ENCODE measurements at places on chromosomes 11 and 22.

DNA sequence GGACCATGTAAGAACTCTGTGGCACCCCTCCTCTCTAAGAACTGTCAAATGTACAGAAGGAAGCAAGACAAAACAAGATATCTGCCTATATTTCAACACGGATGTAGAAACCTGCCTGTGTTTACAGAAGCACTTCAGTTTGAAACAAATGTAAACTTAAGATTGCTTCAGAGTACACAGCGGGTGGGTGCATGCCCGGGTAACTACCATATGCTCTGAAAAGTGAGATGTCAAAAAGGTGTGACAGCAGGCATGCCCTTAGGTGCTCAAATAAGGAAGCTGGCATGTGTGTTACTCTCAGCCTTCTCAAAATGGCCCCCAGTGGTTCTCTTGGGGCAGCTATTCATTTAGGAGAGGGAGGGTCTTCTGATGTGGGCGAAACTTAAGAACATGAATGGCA lies 5.2 kb downstream of the ACP2 start:
- no peak for DNase-seq

DNA sequence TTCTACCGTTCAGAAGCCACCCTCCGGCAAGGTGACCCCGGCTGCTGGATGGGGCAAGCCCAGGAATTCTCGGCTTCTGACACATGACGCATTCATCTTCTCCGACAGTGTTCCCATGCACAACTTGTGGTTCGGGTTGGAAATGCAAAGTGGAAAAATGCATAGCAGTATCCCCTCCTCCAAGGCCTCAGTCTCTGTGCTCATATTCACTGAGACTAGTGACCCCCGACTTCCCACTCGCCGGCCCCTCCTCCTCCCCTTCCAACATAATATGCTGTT lies 70.0 kb upstream of the NTM start:
- DNase-seq = no peak

DNA sequence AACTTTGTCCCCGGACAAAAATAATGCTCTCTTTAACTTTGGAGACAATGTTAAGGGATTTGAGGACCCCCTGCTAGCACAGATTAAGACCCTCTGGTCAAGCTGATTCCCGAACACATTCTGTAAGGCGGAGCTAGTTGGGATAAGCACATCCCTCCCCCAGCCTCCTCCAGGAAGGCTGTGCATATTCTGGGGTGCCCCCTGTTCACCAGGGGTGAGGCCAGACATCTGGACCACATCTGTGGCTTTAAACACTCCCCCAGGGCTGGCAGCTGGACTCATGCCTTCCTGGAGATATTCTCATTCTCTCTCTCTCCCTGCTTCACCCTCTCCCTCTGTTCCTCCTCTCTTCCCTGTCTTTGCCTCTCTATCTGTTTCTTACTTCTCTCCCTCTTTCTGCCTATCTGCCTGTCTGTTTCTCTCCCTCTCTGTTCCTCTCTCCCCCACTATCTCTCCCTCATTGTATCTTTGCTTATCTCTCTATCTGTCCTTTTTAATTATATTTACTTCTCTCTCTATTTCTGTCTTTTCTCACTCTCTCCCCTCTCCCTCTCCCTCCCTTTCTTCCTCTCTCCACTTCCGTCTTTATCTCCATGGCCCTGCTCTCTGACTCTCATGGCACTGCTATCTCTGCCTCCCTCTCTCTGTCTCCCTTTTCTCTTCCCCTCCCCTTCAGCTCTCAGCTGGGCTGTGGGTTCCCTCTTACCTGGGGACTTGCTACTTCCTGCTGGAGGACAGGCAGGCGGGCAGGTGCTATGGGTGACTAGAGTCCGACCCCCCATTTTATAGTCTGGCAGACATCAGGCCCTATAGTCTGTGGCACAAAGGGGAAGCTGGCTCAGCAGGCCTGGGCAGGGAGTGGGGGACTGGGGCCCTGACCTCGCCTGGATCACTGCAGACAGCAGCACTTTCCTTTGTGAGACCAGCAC lies at the start of gene CRYBB1:
TSS of gene CRYBB1 (minus strand) at position 757 of the 929 bp plus-strand sequence. CDS start 1,708 bp downstream, outside the sequence.
- DNase-seq = no peak

GRCh38 chr11:62017878-62018655 lies 50.6 kb upstream of the FTH1 start:
- DNase-seq = no peak

- no peak for DNase-seq
Measured at GRCh38 chr11:40119661-40120060, 1339.8 kb downstream of the LRRC4C start.

DNA sequence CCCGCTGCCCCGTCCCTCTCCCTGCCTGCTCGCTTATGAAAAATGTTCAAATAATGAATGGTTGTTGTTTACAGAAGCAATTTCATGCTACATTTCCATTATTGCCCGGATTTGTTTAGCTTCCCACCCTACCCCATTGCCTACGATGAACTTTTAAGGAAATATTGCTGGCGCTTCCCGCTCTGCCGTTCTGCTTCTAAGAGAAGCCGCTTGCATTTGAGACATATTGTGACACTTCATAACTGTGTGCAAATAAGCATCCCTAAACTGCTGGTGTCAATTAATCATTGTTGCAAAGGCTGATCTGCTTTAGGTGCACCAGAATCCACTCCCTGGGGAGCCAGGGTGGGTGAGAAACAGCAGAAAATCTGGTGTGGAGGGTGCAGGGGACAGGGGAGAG lies 52.3 kb upstream of the LMO1 start:
- DNase-seq = no peak

DNA sequence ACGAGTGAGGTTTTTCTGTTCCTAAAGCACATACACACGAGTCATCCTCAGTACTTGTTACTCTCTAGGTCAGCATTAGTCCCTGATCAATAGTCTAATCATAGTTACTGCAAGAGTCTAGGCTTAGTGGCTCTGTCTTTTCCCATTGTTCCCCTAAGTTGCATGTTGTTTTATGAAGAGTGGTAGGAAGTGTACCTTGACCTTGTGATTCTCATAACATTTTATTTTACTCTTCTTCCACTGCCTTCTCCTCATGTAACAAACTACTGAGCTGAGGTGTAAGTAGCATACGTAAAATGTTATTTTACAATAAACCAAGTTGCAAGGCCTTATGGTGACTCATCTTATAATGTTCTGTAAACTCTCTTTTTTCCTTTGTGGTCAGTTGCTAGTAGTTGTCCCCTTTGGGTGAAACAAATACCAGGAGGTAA lies 15.0 kb downstream of the METTL15 start:
- DNase-seq = no peak

DNA sequence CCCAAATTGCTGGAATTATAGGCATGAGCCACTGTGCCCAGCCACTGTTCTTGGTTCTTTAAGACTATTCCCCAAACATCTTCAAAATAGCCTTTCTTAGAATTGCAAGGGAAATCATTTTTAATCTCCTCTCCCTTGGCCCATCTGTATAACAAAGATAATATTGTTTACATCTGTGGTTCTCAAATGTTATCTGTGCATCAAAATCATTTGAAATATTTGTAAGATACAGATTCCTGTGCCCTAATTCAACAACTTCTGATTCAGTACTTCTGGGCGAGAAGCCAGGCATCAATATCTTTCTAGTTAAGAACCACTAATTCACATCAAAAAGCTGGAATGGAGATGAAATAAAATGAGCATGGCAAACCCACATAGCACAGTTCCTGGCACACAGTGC lies 83.0 kb downstream of the TMPRSS5 start:
- DNase-seq = no peak

DNA sequence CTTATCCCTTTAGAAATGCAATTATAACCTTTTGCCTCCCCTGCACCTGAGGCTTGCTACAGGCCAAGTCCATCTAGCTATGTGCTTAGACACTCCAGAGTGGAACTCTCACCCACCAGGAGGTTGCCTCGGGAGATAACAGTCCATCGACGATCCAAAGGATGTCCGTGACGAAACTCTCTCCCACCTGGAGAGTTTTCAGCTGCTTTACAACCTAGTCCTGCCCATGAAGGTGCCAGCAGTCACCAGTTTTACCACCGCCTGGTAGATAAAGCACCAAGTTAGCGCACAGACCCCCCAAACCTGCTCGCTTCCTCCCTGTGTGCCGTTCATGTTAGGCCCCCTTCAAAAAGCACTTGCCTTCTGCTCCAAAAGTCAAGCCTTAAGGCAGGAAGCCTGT lies 53.1 kb upstream of the SHISAL1 start:
- no peak for DNase-seq

GRCh38 chr11:17504330-17505107 lies 27.9 kb upstream of the ABCC8 start:
- DNase-seq = peak; percentile 71

GRCh38 chr11:124869856-124870387 lies 4.7 kb downstream of the ROBO3 start:
- DNase-seq = no peak

DNA sequence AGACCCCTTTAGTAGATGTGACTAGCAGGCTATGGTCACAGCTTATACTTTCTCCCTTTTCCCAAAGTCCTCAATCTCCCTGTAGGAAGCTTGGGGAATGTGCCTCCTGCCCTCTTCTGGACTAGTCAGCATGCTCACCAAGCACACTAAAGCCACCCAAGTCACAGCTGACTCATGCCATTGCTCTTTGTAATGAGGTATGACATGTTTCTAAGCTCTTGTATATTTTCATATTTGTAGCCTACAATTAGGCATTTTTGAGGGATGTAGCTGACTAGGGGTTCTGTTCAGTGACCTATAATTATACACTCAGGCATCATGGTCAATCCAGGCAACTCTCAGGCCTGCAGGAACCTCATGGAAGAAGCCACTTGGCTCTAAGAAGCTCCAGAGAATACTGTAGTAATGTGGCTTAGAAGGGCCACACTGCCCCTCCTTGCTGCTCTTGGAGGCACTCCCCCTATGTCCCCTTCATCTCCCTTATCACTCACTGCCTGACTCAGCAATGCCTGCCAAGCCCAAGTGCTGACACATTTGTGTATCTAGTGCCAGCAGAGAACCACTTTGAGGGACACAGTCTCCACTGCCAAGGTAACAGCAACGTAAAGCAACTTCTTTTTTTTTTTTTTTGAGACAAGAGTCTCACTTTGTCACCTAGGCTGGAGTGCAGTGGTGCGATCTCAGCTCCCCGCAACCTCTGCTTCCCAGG lies 86.2 kb downstream of the RPL27A start:
- no peak for DNase-seq

- DNase-seq = no peak
Measured at GRCh38 chr11:26830757-26831156, 108.9 kb upstream of the SLC5A12 start.

DNA sequence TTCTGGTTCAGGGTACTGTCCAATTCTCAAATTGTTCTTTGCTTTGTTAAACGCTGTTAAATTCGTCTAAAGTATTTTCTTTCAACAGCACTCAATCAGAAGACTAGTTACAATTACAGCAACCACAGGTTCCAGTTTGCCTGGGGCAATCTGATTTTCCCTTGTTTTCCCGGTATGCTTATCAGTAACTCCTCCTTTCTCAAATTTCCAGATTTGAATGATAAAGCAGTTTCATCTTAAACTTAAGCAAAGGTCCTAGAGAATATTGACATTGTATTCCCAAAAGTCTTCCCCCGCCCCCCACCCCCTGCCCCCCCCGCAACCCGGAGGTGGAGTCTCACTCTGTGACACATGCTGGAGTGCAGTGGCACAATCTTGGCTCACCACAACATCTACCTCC lies 10.5 kb upstream of the USP28 start:
- no peak for DNase-seq

DNA sequence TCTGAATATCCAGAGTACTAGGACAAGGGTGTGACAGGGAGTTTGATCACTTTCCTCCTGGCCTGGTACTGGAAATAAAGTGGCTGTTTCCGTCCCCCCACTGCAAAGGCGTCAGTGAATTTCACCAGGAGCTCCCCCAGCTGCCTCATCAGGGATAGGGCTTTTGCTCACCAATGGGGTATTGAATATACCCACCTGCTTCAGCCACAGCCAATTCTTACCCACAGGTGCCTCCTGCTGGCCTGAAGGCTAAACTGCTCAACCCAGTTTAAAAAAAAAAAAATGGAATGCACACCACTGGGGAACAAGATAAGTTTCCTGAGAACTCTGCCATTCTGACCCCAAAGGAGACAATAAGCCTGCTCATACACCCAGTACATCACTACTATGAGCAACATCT lies 65.3 kb upstream of the MS4A8 start:
- DNase-seq = no peak

Data from CD4-positive, alpha-beta T cell treated with Interleukin-2 at 100 ng/mL for 4 hours (primary cell).